ENCODE measurements at places on chromosomes 5 and 9.

GRCh38 chr5:1279443-1280151 lies 15.3 kb downstream of the TERT start:
- no peak for DNase-seq

GRCh38 chr9:126586236-126586635 lies 27.5 kb upstream of the LMX1B start:
- no peak for DNase-seq

DNA sequence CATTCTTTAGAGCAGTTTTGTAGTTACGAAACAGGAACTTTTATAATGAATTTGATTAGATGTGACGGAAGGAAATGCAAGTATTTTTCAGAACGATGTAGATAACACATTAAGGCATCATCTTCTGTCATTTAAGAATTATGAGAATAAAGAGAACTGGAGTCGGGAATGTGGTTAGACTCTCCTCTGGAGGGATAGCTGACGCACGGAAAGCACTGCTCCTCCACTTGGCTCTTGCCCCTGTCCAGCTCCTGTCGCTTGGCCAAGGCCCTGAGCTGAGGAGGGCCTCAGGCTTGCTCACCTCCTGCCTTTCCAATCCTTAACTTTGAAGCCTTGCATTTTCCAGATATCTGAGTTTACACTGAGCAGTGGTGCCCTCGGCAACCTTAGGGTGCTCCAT lies 60.5 kb downstream of the MAP1B start:
- no peak for DNase-seq

DNA sequence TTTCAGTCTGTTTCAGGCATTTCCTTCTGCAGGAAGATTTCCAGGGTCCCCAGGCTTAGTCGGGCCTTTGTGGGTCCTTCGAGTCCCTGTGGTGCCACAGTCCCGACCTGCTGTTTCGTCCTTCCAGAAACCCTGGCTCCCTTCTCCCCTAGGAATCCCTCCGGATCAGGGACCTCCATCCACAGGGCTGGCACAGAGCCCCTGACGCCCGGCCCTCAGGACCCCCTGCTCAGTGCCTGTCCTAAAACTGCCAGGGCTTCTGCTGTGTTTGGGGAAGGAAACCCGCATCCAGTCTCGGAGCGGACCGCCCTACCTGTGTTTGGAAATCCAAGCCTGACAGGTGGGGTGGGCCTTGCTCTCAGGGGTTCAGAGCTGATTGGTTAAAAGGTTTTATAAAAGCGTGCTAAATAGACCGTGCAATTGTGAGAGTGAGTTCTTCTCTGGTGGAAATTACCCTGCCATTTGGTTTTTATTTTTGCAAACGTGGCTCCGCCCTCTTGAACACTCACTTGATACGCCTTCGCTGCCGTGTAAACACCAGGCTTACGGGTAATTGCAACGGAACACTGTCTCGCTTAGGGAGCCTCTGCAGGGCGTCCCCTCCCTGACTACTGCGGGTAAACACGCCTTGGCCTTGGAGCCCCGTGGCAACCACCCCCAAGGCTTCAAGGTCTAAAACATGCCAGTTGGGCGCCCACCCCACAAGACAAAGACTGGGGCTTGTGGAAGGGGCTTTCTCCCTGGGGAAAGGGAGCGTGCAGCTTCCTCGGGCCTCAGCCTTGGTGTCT lies 121.2 kb downstream of the PHF2 start:
- no peak for DNase-seq

- no peak for DNase-seq
Observed at GRCh38 chr9:115939065-115939765, 214.4 kb upstream of the PAPPA start.

DNA sequence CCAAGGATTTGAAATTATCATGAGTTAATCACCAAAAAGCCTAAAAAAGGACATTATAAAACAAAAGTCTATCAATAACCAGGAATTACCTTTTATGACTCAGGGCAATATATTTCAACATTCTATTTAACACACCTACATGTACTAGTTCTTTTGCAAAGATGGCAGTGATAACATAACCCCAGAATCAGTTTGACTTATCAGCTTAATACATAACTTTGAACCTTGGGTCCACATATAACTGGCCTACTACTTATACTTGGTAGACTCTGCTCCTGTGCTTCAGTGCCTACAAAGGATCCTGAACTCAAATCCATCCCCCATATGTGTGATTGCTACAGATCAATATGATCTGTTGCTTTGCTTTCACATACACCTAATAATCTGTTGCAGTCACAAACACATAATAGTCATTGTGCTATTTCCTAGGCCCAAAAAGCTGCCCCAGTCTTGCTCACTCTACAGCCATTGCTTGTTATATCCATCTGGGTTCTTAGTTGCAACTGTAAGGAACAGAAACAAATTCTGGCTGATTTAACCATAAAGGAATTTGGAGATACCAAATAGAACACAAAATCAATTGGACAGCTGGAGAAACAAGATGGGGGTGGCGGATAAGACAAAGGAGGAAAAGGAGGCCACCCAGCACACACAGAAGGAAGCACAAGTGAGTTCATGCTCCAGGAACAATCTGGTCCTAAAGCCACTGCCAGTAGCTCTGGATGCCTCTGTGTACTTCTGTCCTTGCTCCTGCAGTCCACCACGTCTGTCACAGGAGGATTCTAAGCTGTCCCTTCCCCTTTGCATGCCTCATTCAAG lies 25.5 kb downstream of the DEPDC1B start:
- no peak for DNase-seq

DNA sequence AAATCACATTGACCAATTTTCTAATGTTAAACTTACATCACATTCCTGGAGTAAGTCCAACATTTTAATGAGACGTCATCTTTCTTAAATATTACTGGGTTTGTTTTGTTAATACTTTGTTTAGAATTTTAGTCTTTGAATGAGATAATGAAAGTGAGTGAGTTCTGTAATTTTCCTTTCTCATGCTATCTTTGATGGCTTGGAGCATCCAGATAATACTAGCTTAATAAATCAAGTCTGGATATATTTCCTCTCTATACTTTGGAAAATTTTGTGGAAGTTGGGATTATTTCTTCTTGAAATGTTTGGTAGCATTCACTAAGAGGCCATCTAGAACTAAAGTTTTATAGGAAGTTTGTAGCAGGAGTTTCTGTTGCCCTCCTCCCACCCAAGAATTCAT lies 90.8 kb upstream of the IL7R start:
- DNase-seq: no peak

DNA sequence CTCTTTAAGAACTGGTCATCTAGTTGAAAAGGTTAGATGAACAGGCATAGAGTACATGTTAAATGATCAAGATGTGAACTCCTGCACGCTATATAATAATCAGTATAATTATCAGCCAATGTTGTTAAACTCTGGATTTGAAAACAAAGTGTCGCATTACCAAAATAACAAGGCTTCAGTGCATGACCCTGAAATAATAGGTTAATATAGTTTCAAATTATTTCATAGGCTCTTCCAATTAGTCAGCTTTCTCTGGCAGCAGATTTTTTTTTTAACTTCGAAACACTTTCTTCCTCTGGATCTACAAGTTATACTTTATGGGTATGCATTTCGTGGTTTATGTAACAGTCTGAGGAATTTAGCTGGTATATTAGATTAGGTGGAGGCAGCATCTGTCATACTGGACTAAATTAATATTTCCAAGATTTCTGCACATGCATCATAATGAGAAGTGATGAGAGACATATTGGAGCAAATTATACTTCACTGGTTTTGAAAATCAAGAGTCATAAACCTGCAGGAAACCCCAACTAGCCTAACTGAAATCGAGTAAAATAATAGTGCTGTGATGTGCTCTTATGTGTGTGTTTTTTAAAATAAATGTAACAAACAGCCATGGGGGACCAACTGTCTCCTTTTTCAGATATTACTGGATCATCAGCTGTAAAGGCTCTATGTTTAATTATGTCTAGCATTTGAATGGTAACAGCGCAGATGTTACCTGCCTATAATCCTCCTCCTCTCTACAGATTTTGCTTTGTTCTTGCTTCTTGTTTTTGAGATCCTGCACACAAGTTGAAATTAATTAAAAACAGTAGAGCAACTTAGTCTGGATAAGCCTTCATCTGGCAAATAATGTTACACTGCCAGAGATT lies 85.9 kb upstream of the CKMT2 start:
- DNase-seq: no peak

- DNase-seq: no peak
Observed at GRCh38 chr9:28212979-28213378, 639.7 kb upstream of the C9orf72 start.

- no peak for DNase-seq
Observed at GRCh38 chr9:89661956-89662717, 57.3 kb downstream of the GADD45G start.

- no peak for DNase-seq
Observed at GRCh38 chr9:79268806-79269205, 303.0 kb upstream of the TLE4 start.

DNA sequence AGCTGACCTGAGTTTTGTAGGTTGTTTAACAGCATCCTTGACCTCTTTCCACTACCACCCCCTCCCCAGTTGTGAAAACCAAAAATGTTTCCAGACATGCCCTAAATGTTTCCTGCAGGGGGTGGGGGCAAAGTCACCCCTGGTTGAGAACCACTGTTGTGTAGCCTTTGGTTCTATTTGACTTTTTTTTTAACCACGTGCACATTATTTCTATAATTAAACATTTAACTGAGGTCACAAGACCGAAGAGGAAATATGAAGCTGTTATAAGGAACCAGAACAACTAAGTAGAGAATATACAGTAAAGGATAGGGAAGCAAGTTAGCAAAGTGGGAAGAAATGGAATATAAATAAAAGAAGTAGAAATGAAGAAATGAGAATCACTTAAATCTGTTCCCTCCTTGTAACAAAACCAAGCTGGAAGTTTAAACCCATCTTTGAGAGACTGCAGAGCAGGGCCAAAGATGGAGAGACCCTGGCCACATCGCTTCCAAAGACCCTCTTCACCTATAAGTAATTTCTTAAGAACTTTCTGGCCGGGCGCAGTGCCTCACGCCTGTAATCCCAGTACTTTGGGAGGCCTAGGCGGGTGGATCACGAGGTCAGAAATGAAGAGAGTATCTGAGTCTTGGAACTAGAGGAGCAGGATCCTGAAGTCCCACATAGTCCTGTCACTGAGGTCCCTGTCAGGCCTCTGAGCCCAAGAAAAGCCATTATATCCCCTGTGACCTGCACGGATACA lies 14.4 kb downstream of the SIT1 start:
- no peak for DNase-seq

- DNase-seq: no peak
Observed at GRCh38 chr9:98584059-98584458, 124.7 kb downstream of the GABBR2 start.

DNA sequence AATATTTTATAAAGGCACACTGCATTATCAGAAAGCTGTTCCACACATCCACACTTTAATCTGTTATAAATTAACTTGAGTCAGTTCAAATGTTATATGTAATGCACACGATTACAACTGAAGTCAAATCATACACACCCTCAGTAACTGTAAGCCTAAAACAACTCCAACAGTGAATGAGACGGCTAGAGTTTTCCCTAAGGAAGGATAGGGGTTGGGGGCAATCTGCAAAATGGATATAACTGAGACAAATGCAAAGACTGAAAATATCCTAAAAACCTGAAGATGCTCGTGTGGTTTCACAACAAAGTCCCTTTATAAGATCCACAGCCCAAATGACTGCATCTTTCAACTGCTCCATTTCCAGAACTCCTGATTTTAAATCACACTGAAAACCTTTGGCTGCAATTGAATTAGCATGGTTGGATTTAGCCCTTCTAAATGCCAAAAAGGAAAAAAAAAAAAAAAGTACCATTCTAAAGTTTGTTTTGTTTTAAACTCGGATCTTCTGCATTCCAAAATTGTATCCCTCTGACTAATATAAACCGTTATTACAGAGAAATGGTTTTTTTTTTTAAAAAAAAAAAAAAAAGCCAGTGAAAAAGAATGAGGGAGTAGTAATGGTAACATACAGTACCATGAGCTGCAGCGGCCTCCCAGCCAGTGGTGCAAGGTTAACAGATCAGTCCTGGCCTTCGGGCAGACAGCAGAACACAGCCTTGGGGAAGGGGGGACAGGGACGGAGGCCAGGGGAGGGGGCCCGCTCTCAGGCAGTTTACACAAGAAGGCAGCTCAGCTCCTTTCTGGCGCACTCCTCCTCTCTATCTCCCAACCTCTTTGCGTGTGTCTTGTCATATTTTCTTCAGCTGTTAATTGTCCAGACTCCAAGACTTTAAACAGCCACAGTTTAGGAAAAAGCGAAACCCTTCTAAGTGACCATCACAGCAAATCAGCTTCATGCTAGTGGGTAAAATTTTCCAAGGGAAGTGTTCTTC lies 166.1 kb downstream of the BNC2 start:
- DNase-seq: no peak

DNA sequence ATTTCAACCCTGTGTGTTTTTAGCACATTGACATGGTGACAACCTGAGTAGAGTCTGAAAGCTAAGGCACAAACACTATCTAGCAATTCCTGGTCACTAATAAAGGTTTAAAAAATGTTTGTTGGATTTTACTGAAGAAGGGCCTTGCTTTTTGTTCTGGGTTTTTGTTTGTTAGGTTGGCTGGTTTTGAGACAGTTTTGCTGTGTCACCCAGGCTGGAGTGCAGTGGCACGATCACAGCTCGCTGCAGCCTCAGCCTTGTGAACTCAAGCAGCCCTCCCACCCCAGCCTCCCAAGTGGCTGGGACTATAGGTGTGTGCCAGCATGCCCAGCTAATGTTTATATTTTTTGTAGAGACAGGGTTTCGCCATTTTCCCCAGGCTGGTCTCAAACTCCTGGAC lies 39.0 kb downstream of the PRKACG start:
- DNase-seq: no peak

DNA sequence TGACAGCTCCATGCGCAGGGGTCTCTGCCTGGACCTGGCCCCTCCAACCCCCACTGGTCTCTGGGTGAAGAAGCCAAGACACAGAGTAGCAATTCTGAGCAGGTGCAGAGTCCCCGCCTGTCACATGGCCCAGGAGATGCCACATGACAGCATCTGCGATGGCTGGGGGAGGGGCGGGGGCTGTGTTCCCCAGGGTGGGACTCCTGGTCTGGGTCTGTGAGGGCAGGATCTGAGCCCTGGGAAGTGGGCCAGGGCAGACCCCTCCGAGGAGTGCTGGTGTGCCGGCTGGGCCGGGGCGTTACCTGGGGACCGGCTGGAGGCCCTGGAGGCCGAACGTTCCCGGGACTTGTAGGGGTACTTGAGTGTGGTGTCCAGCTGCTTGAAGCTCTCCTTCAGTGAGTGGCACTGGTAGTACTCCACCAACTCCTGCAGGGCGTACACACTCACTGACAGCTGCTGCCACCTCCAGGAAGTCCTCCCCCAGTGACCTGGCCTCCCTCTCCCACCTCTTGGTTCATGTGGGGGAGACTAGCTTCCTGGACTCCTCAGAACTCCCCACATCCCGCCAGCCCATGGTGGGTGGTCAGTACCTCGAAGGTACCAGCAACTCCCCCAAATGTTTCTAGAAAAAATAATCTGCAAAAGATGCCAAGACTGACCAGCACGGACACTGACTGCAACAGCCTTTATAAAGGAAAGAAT lies 32.1 kb upstream of the SARDH start:
- no peak for DNase-seq

Data from GM20000 (cell line).